T-helper 2 cell treated with Interferon-gamma antibody and Interleukin-4, amounts not matched to agents 5 μg/mL and 100 μg/mL, for 36 hours (primary cell): ENCODE measurements at places on chromosomes 13 and 19.

- DNase-seq, result no peak
Observed at GRCh38 chr13:25253702-25254101, 33.6 kb downstream of the MTMR6 start.

DNA sequence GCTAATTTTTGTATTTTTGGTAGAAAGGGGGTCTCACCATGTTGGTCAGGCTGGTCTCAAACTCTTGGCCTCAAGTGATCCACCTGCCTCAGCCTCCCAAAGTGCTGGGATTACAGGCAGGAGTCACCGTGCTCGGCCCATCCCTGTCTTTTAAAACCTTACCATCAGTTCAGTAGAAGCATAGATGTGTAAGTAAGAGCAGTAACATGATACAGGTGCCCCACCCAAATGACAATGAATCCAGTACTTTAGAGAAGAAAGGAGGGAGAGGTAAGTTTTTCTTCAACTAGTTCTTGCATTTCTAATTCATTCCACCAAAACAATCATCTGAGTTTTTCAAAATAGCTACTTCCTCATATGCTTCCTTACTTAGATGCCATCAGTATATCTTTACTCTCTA, 21.9 kb downstream of the SPRY2 start:
- DNase-seq, result no peak

DNA sequence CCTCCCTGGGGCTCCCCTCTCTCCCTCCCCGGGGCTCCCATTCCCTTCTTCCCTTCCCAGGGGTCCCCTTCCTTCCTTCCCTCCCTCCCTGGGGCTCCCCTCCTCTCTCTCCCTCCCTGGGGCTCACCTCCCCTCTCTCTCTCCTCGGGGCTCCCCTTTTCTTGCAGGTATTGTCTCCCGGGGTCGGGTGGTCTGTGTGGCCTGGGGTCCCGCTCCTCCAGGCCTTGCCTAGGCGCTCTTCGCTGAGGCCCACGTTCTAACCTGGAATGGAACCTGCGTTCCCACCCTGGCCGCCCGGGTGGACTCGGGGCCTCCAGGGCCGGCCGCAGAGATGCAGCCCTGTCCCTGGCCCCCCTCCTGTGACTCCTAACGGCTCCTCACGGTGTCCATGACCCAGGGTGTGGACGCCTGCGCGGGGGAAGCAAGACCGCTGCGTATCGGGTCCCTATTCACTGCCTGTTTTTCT, 940 bp upstream of the DCUN1D2 start:
- DNase-seq, result no peak

DNA sequence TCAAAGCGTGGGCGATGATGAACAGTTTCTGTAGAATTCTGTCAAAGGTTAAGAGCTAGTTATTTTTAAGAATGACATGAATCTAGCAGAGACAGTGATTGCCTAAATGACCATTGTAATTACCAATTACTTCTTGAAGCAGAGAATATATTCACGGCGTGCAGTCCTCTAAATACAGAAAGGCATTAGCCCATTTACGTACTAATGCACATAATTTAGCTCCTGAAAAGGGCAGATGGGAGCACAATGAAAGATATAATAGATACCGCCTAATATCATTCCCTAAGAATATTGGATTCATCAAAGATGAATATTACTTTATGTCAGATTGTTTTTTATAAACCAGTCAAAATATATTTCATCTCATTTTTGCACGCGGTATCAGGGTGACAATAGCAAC, 212.4 kb downstream of the URI1 start:
- DNase-seq, result no peak

DNA sequence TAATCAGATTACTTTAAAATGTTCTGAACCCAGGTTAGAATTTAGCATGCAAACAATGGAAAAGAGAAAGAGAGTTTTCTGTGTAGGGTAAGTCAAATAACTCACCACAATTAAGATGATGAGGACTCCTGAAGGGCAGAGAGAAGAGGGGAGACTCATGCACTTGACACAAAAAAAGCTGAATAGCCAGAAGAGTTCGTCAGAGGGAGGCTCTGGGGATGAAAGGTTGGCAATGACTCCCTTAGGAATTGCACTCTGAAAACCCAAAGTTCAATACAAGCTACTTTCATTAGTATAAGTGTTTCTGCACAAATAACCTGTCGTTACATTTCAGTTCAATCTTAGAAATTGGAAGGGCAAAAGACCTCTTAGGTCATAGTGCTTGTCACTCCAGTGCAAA, 434.4 kb upstream of the PCDH9 start:
- no peak for DNase-seq

GRCh38 chr13:21613791-21614190, 9.8 kb upstream of the MICU2 start:
- DNase-seq, result no peak

GRCh38 chr13:41250993-41251392, 12.4 kb downstream of the MTRF1 start:
- DNase-seq, result no peak
